Fibroblast of the aortic adventitia (primary cell): ENCODE measurements at places on chromosomes 16 and 17. TPM values are rescaled to one million over a fixed set of nuclear protein-coding genes. Genes with fewer than 3 reads are reported as not detected.

ANKS3 gene
- 22.0 and 28.2 TPM in 2 replicates for total RNA-seq

- DNase-seq: no peak
These were observed 2.1 kb upstream of the ZNF469 start for GRCh38 chr16:88380619-88381018.

PIMREG gene
- 0.90 and 13.1 TPM in 2 replicates for total RNA-seq

DNA sequence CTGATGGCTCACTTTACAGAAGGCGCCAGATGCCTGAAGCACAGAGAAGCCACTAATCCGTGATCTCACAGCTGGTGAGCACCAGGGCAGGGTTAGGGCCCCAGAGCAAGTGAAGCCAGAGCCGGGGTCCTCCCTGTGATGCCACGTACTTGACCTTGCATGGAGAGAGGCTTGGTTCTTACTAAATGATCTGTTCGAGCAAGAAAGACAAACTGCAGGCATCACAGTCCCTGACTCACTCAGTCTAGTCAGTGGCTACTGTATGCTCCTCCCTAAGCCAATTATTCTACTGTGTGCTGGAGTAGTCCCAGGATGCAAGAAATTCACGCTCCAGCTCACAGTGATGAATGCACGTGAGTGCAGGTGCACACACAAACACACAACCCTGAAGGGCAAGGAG lies 55.4 kb downstream of the SDK2 start:
- DNase-seq: no peak

DNA sequence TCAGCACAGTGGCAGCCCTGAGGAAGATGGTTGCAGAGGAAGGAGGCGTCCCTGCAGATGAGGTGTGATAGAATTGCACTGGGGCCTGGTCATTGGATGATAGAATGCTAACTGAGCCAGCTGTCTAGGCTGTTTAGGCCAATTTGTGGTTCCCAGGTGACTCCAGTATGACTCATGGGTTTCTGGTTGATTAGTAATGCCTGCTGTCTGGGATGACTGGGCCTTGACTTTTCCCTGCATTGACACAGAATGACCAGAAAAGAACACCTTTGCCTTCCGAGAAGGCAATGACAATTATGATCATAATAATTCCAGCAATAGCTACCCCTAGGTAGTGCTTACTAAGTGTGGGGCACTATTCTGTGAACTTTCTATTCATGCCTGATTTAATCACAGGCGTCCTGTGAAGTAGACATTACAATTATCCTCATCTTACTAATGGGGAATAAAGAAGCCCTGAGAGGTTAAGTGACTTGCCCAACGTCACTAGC lies 31.5 kb downstream of the USP43 start:
- DNase-seq: no peak

- DNase-seq: peak; percentile 60
These were observed 113.8 kb downstream of the OR1D5 start for GRCh38 chr17:2949469-2950044.

PERCC1 gene
- total RNA-seq: not detected in 2 replicates

DNA sequence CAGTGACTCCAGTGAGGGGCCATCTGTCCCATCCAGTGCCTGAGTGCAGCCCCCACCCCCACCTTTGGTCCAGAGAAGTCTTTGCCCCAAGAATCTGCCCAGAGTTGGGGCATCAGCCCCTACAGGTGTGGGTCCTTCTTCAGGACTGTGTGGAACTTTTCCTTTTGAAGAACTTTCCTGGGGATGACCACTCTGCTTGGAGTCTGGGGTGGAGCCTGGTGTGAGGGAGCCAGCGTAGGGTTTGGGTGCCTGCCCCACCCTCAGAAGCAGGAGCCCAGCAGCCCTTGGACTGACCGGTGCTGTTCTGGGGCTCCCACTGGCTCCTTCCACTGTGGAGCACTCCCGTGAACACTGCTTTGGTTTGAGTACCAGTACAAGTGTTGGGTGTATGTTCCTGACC lies 19.3 kb downstream of the MPRIP start:
- DNase-seq: no peak
